ENCODE measurements at places on chromosomes 11 and 22.

DNA sequence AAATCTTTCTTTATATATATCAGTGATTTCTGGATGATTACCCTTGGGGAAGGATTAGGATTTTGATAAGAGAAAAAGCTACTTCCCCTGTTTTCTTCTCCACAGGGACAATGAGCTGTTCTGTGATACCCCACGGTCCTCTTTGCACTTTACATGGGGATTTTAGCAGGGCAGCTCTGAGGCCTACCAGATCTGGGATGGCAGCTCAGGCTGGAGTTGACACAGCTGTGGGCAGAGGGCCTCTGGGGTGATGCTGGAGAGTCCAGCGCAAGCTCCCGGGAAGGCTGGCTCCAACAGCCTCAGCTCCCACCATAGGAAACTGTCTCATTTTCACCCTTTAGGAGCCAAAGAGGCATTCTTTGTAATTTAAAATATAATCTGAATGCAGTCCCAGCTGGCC, 383.8 kb upstream of the NARS2 start:
- no peak for DNase-seq

DNA sequence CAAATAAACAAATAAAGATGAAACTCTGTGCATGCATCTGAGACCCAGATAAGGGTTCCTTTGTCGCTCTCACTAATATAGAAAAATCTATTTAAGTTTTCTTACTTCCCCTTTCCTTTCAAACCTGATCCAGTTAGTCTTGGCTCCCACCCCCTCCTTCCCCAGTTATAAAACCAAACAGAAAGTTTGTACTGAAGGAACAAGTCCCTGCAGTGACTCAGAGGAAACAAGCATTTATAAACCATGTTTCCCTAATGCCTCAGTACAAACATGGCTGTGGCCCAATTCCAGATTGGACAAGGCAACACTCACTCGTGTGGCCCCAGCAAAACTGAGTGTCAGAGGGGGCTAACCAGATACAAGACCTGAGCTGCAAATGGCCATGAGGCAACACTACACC, 65.5 kb upstream of the ARHGAP20 start:
- no peak for DNase-seq

DNA sequence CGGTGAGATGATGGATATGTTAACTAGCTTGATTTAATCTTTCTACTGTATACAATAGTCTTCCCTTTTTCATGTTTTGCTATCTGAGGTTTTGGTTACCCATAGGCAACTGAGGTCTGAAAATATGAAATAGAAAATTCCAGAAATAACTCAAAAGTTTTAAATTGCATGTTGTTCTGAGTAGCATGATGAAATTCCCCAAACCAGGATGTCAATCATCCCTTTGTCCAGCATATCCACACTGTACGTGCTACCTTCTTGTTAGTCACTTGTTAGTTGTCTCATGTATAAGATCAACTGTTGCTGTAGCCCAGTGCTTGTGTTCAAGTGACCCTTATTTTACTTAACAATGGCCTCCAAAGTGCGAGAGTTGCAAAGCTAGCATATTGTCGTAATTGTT, 21.2 kb upstream of the OR10W1 start:
- no peak for DNase-seq

DNA sequence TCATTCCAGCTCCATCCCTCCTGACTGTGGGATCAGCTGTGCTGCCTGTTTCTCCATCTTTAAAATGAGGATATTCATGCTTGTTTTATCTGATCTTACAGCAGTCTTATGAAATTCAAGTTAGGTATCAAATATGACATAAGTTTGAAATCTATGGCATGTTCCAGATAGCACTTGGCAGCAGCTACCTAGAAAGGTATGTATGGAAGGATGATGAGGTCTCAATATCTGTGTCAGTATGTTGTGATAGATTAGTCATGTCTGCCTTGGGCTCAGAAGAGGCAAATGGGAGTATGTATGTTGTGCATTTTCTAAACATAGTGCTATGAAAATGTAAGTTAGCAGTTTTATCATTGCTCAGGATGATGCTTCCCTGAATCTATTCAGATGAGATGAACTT, 122.1 kb downstream of the NAV2 start:
- no peak for DNase-seq

- DNase-seq: no peak
These were observed 21.1 kb upstream of the TENM4 start for GRCh38 chr11:79461666-79462645.

DNA sequence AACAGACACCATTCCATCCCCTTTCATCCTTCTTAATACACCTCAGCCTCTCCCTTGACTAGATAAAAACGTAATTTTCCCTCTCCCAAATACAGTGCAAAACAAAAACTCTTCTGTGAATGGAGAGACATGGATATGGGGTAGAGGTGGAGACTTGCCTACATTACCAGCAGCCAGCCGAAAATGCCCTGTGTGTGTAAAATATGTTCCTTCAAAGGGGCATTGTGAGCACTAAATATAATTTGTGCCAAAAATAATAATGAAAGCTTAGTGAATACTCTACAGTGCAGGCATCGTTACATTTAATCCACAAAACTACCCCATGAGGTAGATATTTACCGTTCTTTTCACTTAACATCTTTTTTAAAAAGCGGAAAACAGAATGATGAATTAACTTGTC, 1.0 kb upstream of the TRIM44 start:
- DNase-seq: no peak

DNA sequence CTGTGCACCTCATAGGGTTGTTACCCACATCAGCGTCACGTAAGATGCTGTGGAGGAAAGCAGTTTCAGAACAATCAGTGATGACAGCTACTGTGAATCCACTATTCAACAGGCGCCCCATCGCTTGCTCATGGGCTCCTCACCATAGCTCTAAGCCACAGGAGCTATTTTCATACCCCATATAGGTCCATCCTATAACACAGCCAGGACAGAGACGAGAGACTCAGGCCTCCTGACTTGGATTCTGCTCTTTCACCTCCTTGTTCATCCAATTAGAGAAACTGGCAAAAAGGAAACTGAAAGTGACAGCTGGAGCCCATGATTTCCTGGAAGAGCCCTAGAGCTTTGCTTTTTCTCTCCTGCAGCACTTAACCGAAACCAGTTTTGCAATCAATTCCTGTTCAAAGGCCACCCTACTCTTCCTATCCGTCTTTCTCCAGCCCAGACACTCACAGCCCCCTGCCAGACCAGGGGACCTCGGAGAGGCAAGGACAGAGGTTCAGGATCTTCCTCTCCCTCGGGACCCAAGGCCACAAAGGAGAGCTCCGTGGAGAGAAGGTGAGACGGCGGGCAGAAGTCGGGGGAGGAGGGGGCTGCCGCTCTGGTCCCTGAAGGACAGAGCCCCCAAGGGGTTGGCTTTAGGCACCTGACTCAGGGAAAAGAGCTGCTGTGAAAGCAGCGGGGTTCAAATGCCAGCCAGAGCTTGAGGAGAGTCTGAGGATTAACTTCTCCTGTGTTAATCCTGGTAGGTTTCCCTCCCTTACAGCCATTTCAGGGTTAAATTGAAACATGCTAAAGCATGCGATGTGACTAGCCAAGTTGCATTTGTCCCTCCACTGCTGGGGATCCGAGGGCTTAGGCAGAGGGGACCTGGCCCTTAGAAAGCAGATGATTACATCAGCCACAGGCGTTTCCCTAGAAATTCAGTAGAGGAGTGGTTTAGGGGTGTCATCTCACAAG, at the start of gene APOL6:
Gene APOL6 (plus strand): TSS at position 381 of the 960 bp plus-strand sequence. CDS start 7,980 bp downstream, outside the sequence.
- DNase-seq: no peak

DNA sequence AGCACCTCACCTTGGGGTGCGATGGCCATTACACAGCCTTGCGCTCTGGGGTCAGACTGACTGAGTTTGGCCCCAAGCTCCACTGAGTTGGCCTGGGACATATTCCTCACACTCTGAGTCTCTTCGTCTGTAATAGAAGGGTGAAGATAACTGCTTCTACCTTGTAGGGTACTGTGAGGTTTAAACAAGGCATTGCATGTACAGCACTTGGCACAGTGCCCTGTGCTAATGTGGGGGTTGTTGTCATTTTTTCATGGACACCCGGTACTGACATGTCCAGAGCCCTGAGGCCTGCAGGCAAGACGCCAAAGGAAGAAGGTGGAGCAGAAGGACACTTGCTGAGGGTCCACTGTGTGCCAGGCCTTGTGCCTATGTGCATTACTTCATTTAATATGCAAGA, 50.7 kb downstream of the OTOG start:
- DNase-seq: no peak

GRCh38 chr11:10931761-10932670, 74.2 kb upstream of the ZBED5 start:
- DNase-seq: no peak

- DNase-seq: no peak
These were observed 78.0 kb upstream of the PPARA start for GRCh38 chr22:46072110-46072881.

DNA sequence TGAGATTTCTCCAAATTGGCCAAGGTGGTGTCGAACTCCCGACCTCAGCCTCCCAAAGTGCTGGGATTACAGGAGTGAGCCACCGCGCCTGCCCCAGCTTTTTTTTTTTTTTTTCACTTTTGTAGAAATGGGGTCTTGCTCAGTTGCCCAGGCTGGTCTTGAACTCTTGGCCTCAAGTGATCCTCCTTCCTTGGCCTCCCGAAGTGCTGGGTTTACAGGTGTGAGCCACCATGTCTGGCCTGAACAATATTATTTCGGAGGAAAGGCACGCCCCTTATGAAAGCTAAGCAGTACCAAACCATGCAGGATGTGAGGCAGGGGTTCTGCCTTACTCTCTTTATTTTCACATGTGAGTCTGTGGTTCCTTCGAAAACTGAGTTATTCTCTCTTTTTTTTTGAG, 16.1 kb downstream of the MTCH2 start:
- DNase-seq: no peak

GRCh38 chr22:22061085-22062077, 78.8 kb upstream of the TOP3B start:
- DNase-seq: no peak

GRCh38 chr11:130947481-130947880, 31.2 kb upstream of the SNX19 start:
- DNase-seq: no peak

GRCh38 chr11:7251836-7252682, at the start of gene SYT9:
Gene SYT9 (plus strand): TSS chr11:7251904. CDS start chr11:7252187, 283 bp downstream.
- no peak for DNase-seq

DNA sequence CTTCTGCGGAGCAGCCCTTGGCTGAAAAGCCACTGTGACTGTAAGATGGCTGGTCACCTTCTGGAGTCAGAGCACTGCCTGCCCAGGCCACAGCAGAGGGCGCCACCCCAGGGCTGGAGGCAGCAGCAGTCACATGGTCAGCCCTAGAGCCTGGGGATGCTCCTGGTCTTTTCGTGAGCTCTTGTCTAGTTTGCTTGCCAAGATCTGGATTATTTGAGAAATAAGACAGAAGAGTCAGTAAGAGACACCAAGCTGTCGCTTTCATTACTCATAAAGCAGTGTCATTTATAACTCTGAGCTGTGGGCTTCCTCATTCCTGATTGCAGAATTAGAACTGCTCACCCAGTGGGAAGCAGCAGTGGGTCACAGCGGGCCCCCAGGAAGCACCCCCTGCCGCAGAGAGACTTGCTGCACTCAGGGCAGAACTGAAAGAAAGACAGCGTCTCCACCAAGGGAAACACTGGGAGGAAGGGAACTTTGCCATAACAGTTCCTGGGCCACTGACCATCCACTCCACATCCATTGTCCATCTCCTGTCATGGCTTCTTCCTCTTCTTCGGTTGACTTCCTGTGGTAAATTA, 56.7 kb downstream of the PPP6R2 start:
- DNase-seq: no peak

DNA sequence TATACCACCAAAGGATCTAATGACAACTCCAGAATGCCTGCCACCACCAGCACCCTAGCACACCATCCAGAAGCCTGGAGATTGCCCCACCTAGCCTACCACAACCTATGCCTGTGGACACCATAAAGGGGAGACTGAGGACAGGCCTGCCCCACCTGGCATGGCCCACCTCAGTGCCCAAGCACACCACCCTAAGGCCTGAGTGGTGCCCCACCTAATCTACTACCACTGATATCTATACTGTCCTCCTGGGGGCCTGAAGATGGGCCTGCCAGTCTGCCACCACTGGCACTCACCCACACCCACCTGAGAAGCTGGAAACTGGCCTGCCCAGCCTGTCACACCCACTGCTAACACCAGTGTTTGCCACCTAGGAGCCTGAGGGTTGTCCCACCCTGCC, 31.8 kb downstream of the SAA4 start:
- no peak for DNase-seq

DNA sequence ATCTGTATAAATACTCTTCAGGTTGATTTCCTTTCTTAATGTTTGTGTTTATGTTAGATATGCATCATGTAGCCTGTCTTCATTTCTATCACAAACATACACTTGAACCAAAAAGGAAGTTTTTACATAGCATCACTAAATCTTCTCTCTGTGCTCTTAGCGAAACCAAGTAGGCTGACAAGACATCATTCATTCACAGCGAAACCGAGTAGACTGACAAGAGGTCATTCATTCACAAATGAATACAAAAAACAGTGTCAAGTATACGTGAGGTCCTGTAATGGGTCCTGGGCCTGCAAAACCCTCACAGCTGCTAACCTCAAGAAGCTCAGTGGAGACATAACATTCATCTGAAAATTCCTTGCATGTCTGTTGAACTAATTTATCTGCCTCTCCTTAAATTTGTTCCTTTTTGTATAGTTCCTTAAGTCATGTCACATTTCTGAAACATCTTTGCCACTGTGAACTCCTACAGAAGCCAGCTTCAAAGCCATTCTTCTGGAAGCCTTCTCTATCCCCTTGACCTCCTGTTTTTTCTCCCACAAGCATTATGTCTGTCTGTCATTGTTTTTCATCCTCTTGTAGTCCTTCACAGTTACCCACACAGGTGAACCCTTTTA, 9.8 kb upstream of the HBE1 start:
- no peak for DNase-seq

GRCh38 chr22:48753752-48754517, 1073.7 kb downstream of the BRD1 start:
- no peak for DNase-seq

- DNase-seq: no peak
These were observed 1191.9 kb downstream of the BRD1 start for GRCh38 chr22:48635816-48636215.

DNA sequence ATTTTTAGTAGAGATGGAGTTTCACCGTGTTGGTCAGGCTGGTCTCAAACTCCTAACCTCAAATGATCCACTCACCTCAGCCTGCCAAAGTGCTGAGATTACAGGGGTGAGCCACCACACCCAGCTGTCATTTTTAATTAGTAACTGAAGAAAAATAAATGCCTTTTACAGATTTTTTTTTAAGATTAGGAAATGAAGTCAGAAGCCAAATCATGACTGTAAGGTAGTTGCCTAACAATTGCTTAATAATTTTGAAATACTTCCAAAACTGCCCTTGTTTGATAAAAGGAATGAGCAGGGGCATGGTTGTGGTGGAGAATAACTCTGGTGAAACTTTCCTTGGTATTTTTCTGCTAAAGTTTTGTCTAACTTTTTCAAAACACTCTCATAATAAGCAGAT, 98.9 kb upstream of the SLC5A12 start:
- no peak for DNase-seq

DNA sequence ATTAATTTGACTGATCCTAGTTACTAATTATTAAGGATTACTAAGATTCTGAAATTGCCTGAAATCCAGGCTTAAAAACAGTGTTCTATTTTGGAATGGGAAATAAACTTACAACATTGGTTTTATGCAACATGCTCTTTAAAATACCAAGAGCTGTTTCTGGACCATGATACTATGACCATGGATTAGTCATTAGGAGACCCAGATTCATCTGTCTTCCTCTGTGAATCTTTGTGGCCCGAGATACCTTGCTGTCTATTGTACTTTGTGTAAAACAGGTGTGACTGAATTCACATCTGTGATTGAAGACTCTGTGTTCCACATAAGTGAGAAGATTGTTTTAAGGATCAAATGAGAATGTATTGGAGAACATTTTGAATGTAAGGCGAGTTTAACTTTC, 98.8 kb downstream of the HSD17B12 start:
- no peak for DNase-seq

Data from D721Med (cell line).